ENCODE measurements at places on chromosomes 6 and 20. TPM values are rescaled to one million over a fixed set of nuclear protein-coding genes. Genes with fewer than 3 reads are reported as not detected.

- no peak for DNase-seq
Observed at GRCh38 chr20:1472556-1473245, 6.1 kb upstream of the NSFL1C start.

- DNase-seq = no peak
Observed at GRCh38 chr20:4828830-4829513, 107.3 kb downstream of the PRND start.

DNA sequence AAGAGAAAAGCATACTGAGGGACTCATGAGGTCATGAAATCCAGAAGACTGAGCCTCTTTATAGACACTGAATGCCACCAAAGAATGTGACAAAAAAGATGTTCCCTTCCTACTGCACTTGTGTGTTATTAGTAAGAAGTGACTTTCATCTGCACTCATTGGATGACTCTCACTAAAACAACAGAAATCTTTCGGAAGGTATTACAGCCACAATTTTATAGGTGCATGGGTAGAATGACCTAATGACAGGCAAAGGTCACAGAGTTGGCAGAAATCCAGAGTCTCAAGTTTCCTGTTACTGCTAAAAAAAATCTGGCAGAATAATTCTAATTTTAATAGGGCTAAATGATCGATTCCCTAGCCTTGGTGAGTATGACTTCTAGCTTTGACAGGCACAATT is 13.3 kb downstream of the PKHD1 start:
- DNase-seq = no peak

- DNase-seq = no peak
Observed at GRCh38 chr6:35665573-35665972, 23.1 kb downstream of the FKBP5 start.

GRCh38 chr6:98828211-98828788 is 6.1 kb upstream of the POU3F2 start:
- DNase-seq = no peak

The SUN5 gene
- polyA plus RNA-seq = not detected

The DEFB121 gene
- polyA plus RNA-seq = not detected

DNA sequence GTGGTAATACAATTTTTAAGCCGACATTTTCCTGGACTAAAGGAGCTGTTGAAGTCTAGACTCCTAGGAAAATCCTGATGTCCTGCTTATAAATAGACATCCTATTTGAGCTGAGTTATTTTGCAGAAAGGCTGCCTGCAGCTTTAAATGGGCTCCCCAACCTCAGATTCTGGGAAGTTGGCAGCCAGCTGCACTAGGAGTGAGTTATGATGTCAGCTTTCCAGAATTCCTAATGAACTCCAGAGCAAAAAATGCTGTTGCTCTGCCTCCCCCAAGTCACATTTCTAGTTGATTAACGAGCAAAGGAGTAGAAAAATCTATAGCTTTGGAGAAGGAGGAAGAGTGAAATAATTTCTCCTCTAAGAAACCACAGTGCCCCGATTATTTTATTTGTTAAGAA is 346.3 kb upstream of the SULF2 start:
- peak; percentile 66 for DNase-seq

The TNFRSF6B gene
- polyA plus RNA-seq = 1.4 TPM

DNA sequence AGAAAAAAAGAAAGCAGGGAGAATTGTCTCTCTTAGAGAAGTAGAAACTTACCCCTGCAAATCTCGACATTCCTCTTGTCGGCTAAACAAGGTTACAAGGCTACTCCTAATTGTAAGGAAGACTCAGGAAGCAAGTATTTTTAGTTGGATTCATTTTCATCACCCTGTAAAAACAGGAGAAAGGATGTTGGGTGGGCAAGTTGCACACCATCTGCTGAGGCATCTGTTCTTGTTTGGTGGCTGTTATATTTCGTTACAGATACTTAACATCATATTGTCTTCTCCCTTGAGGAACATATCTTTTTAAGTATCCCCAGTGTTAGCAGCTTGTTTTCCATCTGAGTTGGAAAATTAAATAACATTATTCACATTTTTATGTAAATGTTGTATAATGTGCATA is 187.5 kb downstream of the PLCB4 start:
- no peak for DNase-seq

DNA sequence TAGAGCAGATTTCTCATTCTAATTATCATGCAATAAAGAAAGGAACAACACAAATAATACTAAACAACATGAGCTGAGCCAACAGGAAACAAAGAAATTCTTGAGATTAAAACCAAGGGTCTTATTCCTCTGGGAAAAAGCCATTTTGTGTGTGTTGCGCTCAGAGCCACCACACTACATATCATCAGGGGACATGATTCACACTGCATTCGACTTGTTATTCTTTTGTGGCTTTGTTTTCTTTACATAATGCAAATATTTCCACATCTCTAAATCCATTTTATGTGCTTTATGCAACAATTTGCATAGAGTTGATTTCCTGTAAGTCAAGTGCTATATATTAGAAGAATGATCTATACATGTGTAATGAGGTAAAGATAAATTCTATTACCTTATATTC is 719.6 kb downstream of the TBC1D32 start:
- DNase-seq = no peak

Data from right renal pelvis (tissue), 4 donors.